ENCODE measurements at places on chromosomes 11 and 22.

- no peak for DNase-seq
Measured at GRCh38 chr22:46075764-46076531, 74.4 kb upstream of the PPARA start.

- no peak for DNase-seq
Measured at GRCh38 chr11:110445437-110445836, 15.7 kb downstream of the FDX1 start.

DNA sequence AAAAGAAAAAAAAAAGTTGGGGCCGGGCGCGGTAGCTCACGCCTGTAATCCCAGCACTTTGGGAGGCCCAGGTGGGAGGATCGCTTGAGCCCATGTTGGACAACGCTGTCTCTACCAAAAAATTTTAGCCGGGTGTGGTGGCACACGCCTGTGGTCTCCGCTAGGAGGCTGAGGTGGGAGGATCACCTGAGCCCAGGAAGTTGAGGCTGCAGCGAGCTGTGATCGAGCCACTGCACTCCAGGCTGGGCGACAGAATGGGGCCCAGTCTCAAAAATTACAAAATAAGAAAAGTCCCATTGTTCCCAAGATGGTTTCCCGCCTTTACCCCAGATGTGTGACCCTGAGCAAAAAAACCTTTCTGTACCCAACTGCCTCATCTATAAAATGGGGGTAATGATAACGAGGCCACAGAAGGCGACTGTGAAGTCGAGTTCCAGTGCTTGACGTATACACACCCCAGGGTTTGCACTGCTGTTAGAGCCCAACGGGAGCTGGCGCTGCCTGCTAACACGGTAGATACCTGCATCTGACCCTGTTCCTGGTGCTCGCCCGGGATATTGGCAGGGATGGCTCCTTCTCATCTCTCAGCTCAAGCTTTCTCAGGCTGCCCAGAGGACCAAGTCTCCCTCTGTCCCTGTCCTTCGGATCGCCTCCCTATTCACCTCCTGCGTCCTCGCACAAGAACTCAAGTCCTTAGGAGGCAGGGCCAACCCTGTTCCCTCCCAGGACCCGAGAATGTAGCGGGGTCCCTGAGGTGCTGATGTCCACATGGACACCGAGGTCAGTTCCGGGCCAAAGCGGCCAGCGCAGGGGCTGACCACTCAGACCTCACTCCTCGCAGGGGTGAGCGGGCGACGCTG is 1.1 kb upstream of the RPLP2 start:
- no peak for DNase-seq

- DNase-seq, result no peak
Measured at GRCh38 chr11:101456812-101457211, 127.0 kb downstream of the TRPC6 start.

GRCh38 chr22:30248484-30248883 is 1.9 kb upstream of the LIF start:
- DNase-seq, result no peak

GRCh38 chr22:28911304-28911690 is 27.9 kb downstream of the ZNRF3 start:
- DNase-seq, result no peak

DNA sequence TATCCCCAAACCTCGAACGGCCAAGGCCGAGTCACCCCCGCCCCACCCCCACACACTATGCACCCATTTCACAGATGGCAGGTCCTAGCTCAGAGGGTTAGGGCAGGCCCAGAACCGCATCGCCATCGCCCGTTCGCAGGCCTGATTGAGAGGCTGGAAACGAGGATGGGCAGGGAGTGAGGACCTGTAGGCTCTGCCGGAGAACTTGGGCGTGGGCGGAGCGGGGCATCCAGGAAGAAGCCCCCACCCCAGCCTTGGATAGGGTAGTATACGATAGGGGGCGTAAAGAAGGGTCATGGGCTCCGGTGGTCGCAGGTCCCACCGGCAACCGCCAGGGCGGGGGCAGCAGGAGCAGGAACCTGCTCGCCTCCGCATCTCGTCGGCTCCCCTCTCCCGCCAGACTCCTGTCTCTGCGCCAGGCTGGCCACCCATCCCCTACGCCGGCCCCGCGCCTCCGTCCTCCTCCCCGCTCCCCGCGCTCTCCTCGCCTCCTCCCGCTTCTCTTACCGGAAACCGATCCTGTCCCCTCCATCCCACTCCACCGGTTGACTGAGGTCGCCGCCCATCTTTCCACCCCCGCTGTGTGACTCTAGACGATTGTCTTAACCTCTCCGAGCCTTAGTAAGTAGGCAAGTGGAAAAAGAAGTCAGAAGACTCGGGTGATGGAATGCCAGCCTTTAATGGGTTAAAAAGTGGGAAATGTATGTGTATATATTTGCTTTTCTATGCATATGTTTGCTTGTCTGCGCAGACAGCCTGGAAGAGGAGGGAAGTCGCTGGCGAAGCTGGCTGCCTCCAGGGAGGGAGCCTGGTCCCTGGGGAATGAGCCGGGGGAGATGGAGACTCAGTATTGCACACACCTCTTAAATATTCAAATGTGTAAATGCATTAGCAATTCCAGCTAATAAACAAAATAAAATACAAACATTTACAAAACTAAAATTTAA is 52.8 kb downstream of the CYTH4 start:
- DNase-seq, result no peak
